ENCODE measurements at places on chromosomes 11 and 22.

GRCh38 chr11:107118025-107118720 lies 99.9 kb upstream of the GUCY1A2 start:
- no peak for DNase-seq

GRCh38 chr11:45653277-45653676 lies 12.1 kb downstream of the CHST1 start:
- no peak for DNase-seq

DNA sequence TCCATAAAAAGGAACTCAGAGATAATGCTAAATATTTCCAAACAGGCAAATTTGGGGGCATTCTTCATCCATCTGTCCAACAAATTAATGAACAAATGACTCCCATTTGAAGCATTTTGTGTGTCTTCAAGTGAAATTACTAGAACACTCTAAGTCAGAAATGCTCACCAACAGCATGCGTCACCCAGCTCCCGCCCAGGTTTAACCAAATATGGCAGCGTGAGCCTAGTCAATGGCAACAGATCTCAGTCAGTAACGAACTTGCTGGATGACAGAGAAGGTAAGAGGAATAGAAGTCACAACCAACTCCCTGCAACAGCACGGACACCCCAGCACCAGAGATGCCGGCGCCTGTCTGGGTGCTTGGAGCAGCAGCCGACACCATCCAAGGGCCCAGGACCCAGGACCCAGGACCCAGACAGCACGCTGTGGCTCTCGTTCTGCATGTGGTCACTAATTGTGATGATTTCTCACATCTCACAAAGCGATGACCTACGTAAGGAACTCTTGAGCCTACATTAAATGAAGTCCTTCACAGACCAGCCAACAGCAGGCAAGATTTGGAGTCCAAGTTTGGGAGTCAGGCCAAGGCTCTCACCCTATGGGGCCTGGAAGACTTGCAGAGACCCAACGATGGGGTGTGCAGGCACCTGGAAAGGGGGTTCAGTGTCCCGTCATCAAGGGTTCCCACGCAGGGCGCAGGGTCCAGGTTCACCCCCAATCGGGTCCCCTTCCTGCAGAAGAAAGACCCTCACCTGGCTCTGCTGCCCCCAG lies 556.9 kb downstream of the BRD1 start:
- no peak for DNase-seq

DNA sequence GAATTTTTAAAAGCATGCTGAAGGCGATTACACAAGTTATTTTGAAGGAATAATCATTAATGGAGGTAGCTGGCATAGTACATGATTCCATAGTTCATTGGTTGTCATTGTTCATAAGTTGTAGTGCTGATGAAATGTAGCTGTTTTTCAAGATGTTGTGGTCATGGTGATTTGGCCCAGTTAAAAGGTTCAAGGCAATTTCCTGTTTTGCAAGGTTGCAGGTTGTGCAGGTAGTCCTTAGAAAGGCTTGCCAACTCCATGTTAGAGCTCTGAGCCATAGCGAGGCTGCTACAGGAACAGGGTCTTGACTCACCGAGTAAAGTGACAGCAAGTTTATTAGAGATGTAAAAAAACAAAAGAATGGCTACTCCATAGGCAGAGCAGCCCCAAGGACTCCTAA lies 95.8 kb upstream of the CHORDC1 start:
- no peak for DNase-seq

GRCh38 chr11:18527512-18527911 lies 770 bp upstream of the TSG101 start:
- DNase-seq, result no peak

DNA sequence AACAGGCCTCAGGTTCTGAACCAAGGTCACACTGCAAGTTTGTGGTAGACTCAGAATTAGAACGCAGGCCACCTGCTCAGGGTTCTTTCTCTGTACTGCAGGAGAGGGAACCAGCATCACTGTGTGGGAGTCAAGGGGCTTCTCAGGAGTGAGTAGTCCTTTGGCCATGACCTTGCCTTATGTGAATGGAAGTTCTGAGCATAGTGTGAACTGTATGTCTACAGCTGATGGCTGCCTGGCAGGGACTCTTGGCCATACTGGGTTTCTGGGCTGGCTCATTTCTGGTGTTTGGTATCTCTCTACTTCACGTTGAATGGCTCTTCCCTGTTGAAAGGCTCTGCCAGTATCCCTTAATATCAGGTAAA lies 40.1 kb upstream of the TUB start:
- no peak for DNase-seq

DNA sequence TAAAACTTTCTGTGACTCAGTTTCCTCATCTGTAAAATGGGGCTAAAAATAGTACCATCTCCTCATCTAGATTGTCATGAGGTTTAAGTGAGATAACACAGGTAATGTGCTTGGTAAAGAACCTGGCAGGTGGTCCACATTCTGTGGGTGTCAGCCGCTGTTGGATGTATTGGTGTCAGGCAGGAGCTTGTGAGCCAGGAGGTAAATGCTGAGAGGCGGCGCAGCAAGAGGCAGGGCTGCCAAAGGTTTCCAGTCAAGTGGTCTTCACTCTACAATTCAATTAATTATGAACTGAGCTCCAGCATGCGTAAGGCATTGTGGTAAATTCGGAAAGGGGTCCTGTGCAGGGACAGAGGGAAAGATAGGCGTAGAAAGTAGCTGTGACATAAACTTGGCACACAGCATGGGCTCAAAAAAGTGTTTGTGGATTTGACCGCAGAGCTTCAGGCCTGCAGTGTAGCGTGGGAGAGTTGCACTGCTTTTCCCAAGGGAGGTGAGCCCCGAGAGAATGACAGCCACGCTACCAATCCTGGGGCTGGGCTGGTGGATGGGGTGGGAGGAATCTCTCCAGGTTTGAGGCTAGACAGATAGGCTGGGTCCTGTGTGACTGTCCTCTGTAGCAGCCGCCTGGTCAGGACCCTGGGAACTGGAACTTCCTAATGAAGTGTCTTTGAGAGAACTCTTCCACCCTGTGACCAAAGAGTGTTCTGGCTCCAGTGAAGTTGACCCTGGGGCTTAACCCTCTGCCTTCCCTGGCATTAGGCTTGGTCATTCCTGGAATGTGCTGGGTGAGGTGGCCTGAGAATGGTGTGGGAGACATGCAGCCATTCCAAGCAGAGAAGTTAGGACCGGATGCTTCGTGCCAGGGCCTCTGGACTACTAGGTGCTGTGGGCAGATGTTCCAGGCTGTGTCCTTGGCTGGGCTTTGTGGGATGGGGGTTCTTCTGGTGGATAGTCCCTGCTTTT lies 122.4 kb downstream of the FEZ1 start:
- DNase-seq, result no peak

- no peak for DNase-seq
Observed at GRCh38 chr11:116696381-116696941, 76.3 kb downstream of the BUD13 start.

- DNase-seq, result peak; percentile 21
Observed at GRCh38 chr11:102172127-102172848, 62.0 kb downstream of the YAP1 start.

- DNase-seq, result no peak
Observed at GRCh38 chr22:47818496-47818895, 1056.0 kb downstream of the TBC1D22A start.

DNA sequence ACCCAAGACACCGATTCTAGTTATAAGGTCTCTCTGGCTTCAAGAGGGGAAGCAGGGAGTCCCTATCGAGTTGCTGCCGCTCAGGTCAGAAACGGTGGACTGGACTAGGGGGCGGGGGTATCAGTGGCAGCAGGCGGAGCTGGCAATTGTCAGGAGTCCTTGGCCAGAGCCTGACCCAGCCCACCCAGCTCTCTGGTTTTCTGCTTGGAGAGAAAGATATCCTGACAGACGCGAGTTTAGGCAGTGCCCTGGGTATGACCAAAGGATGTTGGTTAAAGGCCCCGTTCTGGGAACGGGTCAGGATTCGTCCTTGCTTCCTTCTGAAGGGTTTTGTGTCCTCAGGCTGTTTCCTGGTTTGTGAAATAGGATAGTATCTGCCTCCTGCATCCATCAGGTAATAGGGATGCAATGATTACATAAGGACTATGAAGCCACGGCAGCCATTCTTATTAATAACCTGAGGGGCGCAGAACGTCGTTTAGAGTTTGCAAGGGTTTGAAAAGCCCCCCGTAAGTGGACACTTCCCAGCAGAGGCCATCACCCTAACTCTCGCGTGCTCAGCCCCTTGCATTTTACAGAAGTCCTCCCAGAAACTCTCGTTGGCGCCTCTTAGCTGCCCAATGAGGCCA lies 700 bp upstream of the DEPDC5 start:
- DNase-seq, result no peak

DNA sequence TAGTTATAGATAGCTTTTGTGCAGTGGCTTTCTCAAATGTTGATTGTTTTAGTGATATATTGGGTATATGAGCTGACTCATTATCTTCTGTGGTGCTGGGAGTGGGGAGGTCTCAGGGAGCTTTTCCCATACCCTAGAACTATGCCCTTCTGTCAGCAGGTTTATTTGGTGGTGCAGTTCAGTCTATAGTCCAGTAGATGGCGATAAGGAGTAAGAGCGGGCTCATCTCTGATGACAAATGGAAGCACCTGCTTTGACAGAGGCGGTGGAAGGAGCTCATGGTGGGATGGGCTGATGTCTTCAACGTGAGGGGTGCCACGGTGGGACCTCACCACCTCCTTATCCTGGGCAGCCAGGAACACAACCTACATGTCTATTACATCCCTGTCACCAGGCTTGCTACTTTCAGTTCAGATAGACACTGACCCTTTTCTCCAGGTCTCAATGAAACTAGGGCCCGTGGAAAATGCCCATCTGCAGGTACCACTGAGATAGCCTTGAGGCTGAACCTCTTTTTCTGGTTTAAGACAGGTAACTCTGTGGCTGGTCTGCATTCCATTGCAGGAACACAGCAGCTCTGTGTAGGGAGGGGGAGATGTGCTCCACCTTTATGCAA lies 13.0 kb upstream of the OR6A2 start:
- no peak for DNase-seq

DNA sequence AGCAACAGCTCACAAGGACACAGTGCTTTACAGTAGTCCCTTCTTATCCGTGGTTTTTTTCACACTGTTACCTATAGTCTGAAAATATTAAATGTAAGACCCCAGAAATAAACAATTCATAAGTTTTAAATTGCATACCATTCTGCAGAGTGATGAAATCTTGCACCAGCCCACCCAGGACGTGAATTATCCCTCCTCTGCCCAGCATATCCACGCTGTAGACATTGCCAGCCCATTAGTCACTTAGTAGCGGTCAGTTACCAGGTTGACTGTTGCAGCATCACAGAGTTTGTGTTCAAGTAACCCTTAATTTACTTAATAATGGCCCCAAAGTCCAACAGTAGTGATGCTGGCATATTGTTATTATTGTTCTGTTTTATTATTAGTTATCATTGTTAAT lies 3.6 kb downstream of the CLTCL1 start:
- peak; percentile 68 for DNase-seq

GRCh38 chr22:31305194-31305593 lies 12.9 kb upstream of the PIK3IP1 start:
- no peak for DNase-seq

All from AG04449 (cell line).